ENCODE measurements at places on chromosomes 3 and 15.

DNA sequence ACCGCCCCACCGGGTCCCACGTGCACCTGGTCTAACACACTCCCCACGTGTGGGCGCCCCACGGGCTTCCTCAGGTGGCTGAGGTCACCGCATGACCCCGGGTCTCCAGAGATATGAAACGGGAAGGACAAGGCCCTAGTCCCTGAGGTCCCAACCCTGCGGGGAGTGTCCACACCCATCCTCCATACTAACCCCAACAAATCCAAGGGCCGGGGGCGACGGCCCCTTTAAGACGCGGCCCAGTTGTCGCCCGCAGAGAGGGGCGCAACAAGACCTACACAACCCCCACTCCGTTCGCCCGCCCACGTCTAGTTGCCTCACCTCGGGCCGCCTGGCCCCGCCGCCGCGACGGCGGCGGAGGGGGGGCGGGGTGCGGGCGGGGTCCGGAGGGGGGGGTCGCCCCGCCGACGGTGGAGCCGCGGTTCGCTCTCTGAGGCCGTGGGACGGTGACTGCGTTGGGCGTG, 396 bp downstream of the INO80 start:
- no peak for DNase-seq

- no peak for DNase-seq
Measured at GRCh38 chr3:42735615-42736014, 33.0 kb upstream of the HHATL start.

DNA sequence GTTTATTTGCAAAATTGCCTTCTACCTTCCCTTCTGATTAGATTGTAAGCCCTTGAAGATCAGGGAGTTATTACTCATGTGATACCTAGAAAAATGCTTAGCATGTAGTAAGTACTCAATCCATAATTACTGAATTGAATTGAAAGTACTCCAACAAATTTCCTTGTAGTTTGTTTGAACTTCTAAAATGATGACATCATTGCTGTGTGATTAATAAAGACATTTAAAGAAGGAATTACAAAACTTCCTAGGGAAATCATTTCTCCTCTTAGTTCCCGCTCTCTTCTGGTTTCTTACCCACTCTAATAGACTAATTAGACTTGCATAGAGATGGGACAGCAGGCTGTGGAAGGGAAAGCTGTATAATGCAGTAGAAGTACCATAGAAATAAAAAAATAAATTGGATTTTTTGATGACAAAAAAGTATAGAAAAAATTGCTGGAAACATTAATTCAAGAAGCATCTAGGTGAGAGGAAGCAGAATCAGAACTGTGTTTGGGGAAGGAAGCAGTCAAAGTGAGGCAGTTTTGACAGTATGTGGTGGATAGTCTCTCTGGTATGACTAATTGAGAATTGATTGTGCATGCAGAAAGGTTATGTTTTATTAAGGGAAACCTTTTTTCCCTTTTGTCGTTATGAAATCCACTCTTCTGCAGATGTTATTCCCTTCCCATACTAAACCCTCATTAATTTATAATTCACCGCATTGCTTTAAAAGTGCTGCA, 93.0 kb downstream of the ALCAM start:
- DNase-seq: no peak

- DNase-seq: no peak
Measured at GRCh38 chr3:98596541-98597500, 3.4 kb upstream of the CPOX start.

GRCh38 chr15:42737529-42738328, 801 bp upstream of the CDAN1 start:
- DNase-seq: no peak

DNA sequence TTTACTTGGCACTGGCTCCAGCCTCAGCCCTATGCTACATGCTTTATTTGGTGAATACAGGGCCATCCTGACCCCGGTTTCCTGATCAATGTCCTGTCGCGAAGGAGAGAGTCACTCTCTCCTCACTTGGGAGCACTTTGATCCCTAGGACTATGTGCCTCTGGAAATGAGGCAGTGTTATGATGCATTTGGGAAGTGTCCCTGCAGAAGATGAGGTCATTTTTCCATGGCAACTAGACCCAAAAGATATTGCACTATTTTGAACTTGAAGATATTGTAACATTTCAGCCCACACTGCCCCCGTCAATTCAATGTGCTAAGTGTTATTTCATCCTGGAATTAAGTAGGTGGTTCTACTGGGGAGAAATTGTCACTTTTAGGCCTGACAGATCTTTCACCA, 68.0 kb downstream of the LRRK1 start:
- DNase-seq: no peak

DNA sequence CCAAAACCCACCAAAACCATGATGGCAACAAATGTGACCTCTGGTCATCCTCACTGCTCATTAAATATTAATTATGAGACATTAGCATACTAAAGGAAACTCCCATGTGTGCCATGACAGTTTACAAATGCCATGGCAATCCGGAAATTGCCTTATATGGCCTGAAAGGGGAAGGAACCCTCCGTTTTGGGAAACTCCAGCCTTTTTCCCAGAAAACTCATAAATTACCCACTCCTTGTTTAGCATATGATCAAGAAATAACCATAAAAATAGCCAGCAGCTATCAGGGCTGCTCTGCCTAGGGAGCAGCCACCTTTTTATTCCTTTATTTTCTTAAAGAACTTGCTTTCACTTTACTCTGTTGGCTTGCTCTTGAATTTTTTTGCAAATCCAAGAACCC, 992.7 kb downstream of the NTRK3 start:
- DNase-seq: no peak

DNA sequence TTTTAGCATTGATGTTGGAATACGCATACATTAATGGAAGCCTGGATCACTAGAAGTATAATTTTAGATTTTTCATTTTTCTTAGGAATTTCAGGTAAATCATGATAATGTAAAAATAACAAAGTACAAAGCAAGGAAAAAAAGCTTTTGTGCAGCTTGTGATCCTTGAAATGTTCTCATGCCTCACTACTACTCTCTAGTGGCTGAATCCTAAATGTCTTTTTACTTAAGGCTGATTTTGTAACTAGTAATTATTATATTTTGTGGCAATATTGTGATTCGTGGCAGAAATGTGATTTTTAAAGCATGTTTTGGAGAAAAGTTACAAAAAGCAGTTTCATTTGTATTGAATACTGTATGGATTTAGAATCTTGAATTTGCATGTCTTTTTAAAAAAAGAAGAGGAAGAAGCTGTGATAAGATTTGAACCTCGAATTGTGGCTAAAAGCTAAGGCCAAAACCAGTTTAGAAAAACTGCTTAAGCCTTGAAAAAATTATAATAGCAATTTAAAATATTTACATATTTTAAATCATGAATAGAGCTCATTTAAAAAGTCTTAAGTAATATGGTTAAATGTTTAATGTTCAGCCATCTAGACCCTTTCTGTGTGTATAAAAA, 39.0 kb downstream of the U2SURP start:
- DNase-seq: no peak

GRCh38 chr3:181369637-181370036, 342.1 kb upstream of the SOX2 start:
- no peak for DNase-seq

DNA sequence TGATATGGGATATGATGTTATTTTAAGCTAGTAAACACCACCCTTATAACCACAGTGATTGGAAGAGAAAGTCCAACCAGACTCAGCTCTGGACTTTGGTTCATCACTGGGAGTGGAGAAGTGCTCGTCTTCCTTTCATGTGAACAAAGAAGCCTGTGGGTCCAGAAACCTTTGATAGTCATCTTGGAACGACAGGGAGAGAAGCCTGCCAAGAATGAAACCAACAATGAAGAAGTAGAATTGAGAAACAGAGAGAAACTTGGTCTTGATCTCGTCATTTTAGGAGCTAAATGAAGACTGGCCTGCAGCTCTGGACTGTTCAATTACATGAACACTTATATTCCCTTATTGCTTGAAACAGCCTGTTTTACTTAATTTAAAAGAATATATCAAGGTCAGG, 13.1 kb upstream of the SLC35G2 start:
- no peak for DNase-seq

- no peak for DNase-seq
Measured at GRCh38 chr3:76679541-76679940, 360.4 kb upstream of the ROBO2 start.

DNA sequence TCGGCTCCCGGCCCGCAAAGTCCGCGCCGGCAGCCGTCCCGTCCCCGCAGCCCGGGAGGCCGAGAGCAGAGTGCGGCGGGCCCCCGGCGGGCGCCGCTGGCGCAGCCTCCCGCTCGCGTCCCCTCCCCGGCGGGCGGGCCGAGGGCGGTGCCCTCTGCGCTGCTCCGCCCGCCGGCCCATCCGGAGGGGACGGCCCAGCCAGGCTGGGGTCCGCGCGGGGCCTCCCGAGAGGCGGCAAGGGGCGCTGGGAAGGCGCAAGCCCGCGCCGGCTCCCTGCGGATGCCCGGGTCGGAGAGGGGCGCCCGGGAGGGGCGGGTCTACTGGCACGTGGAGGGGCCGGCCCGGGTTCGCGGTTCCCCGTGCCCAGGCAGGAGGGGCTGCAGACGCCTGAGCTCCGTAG, at the start of the genes CLCN2 and POLR2H:
Gene CLCN2 (minus strand): TSS at position 74 of the 400 bp plus-strand sequence. CDS start 126 bp downstream, outside the sequence.
Gene POLR2H (plus strand): TSS at position 179 of the 400 bp plus-strand sequence. CDS start 1,783 bp downstream, outside the sequence.
- DNase-seq: no peak

DNA sequence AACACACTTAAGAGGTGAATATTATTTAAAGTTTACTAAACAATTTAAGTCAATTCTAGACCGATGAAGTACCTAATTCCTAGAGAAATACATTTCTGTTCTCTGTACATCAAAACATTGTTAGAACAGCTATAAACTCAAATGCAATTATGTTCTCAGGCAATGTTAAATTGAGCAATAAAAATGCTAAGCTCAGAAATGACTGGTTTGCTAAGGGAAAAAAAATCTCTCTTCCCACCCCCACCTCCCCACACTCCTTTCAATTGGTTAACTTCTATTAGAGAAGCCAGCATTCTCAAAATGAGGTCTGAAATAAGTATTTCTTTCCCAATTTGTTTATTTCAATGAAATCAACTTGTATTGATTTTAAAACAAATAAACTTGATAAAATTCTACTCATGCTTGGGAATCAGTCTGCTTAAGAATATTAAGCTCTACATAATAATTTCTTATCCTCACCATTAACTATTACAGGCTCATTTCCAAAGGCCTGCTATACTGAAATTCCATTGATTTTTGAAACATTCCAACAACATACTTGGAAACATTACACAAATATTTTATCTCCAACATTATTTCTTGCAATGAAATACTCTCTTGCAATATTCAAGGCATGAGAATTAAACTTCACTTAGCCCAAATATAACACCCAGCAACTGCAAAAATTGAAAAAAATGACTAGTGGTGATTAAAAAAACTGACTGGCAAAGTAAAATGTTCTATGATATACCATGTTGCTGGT, 22.6 kb downstream of the TSPAN3 start:
- no peak for DNase-seq

DNA sequence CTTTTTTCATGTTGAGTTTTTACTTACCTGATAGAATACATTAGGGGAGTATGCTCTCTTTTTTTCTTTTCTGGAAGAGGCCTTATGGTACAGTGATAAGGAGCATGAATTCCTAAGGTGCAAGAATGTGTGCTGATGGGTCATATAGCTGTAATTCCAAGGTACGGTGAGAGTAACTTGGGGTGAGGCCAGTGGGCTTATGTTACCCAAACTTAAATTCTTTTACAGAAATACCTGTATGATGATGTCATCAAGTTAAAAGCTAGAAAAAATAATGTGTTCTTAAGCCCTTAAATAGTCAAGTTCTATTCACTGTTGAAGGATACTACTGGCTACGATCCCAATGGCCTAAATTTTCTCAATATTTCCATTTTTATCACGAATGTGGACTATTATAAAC, 111.2 kb downstream of the GMPS start:
- no peak for DNase-seq

DNA sequence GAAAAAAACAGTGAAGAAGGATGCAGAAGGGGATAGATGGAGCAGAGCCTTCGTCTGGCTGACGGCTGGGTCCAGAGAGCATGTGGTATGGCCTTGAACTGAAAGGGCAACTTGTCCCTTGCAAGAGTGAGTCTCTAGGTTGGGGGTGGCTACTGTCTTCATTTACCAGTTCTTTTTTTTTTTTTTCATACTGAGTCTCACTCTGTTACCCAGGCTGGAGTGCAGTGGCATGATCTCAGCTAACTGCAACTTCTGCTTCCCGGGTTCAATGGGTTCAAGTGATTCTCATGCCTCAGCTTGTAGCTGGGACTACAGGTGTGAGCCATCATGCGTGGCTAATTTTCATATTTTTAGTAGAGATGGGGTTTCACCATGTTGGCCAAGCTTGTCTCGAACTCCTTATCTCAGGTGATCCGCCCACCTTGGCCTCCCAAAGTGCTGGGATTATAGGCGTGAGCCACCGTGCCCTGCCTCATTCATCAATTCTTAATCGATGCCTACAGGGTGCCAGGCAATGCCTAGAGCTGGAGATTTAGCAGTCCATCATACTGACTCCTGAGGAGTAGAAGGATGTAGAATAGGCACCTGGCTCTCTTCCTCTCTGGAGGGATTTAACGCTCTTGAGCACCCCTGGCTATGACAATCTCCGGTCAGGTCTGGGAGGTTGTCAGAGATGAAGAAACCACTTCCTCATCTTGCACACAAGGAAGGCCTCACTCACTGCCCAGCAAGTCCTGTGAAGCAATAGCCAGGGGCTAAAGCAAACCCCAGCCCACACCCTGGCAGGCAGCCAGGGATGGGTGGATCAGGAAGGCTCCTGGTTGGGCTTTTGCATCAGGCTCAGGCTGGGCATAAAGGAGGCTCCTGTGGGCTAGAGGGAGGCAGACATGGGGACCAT, at the start of gene CAMP:
Gene CAMP (plus strand): TSS at position 880 of the 898 bp plus-strand sequence. CDS start 17 bp downstream, at position 897.
- DNase-seq: no peak

GRCh38 chr3:42486814-42487565, 15.5 kb upstream of the VIPR1 start:
- no peak for DNase-seq

- DNase-seq: peak; percentile 31
Measured at GRCh38 chr15:45307230-45307924, 55.3 kb downstream of the SLC28A2 start.

DNA sequence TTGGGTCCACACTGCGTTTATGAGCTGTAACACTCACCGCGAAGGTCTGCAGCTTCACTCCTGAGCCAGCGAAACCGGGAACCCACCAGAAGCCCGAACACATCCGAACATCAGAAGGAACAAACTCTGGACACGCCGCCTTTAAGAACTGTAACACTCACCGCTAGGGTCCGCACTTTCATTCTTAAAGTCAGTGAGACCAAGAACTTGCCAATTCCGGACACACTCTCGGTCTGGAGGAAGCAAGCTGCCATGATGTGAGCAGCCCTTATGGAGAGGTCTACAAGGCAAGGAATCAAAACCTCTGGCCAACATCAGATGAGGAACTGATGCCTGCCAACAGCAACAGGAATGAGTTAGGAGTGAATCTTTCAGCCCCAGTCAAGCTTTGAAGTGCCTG, 62.9 kb downstream of the SLC28A2 start:
- no peak for DNase-seq

GRCh38 chr3:14414846-14415464, 12.5 kb downstream of the SLC6A6 start:
- DNase-seq: no peak

- DNase-seq: no peak
Measured at GRCh38 chr15:62067448-62068044, 769 bp downstream of the C2CD4A start.
